Panc1 (cell line): ENCODE measurements at places on chromosomes 11 and 22.

GRCh38 chr11:125404811-125405790, 91.0 kb downstream of the FEZ1 start:
- peak; percentile 46 for DNase-seq

DNA sequence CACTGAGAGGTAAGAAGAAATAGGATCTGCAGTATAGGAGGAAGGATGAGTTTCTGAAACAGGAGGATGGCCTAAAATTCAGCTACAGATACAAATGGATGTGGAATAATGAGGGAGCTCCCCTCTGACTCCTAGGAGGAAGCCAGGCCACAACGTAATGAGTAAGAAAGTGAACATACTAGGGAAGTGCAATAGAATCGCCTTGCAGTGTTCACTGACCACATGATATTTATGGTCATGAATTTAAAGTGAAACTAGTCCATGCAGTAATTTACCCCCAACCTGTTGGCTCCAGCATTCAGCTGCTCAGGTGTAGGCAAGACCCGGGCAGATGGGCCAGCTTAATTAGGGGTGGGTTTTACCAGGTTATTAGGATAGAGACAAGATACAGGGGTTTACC, 101.7 kb downstream of the DEUP1 start:
- DNase-seq, result no peak

GRCh38 chr11:35035894-35036408, 103.0 kb upstream of the CD44 start:
- no peak for DNase-seq

GRCh38 chr22:22840780-22841179, 46.8 kb upstream of the IGLL5 start:
- no peak for DNase-seq

DNA sequence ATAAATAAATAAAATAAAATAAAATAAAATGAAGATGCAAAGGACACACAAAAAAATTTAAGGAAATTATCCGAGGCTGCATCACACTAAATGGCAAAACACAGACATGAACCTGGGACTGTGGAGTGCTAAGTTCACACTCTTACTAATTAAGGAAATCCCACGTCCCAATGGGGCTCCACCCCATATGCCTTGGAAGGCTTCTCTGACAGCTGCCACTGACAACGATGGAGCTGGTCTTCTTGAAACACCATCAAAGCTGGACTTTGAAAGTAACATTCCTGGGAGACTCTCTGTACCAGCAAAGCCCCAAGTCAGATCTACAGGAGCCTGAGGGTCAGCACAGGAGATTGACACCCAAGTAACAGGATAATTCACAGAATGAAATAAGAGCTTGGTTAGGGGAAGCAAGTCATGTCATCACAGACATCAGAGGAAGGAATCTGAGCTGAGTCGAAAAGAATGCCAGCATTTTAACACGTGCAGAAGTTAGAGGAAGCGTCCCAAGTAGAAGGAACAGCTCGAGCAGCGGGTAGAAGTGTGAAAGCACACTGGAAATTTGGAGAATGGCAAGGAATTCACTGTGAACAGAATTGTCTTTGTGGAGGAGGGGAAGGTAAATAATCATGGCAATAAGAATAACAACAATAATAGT, 13.8 kb downstream of the TPST2 start:
- no peak for DNase-seq

GRCh38 chr11:122922893-122923292, 40.3 kb downstream of the JHY start:
- DNase-seq, result no peak

GRCh38 chr11:44600839-44601383, 35.4 kb downstream of the CD82 start:
- no peak for DNase-seq

DNA sequence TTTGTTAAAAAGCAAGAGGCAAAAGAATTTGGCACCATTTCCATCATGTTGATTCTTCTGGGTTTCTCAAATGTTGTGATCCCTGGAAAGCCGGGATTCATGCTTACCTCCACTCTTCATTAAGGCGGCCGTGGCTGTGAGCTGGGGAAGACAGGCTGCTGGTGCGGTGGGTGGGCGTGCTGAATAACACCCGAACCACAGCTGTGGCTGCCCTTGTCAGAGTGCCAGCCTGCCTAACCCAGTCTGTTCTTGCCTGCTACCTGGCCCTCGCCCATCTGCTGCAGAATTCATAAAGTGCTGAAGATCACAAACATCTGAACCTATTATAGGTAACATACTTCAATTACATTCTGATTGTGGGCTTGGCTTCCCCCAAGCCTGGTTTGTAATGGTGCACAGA, 95.8 kb upstream of the RCN1 start:
- DNase-seq, result no peak

- DNase-seq, result no peak
Observed at GRCh38 chr22:21104126-21104691, 58.5 kb downstream of the LRRC74B start.

DNA sequence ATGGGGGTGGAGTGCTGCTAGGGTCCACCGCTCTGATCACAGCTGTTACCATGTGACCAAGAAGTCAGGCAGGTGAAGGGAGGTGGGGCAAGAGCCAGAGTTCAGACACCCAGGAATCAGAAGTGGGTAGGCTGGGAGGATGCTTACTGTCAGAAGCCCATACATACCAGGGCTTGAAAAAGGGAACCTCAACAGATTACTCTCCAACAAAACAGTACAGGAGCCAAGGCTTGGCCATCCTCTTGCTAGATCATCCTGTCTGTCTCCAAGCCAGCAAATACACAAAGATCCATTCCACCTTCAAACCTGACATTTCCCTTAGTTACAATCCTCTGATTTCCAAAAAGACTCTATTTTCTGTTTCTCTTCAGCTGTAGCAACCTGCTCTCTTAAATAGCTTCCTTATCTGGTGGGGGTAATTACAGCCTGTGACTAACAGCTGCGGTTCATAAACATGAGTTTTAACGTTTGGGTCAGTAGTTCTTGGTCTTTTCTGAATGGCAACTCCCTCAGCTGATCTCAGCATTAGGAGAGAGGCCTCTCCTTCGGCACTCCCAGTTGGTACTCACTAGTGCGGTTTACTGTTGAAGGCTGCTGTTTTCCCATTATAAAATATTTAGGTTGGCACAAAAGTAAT, 31.1 kb upstream of the WT1 start:
- no peak for DNase-seq

- no peak for DNase-seq
Observed at GRCh38 chr22:47805394-47805935, 1043.0 kb downstream of the TBC1D22A start.

- no peak for DNase-seq
Observed at GRCh38 chr22:39915295-39915726, 14.4 kb downstream of the GRAP2 start.

GRCh38 chr22:36873614-36874308, 13.0 kb downstream of the NCF4 start:
- peak; percentile 20 for DNase-seq

GRCh38 chr11:71130106-71130505, 122.3 kb downstream of the SHANK2 start:
- DNase-seq, result no peak

- no peak for DNase-seq
Observed at GRCh38 chr11:105156231-105156630, 16.7 kb upstream of the CARD18 start.

DNA sequence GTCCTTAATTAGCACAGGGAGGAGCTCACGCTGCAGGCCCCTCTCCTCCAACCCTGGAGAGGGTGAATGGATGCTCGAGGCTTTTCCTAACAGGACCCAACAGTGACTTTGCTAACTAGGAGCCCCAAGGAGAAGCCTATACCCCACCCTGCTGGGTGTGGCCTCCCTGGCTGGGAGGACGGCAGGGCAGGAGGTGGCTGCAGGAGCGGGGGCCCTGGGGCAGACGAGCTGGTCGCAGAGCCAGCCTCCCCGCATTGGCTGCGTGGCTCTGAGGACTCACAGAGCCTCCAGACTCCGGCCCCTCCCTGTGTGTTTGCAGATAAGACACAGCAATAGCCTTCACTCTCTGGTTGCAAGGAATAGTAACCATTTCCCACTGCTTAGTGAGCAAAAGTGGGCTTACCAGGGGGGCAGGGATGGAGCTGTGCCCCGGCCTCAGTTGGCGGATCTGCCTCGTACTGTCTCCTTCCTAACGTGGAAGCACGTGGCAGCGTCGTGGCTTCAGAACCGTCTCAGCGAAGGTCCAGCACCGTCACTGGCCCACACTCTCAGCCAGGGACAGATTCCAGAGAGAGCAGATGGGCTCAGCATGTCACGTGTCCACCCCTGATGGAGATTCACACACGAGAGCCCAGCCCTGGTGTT, 1087.5 kb downstream of the BRD1 start:
- DNase-seq, result no peak

- no peak for DNase-seq
Observed at GRCh38 chr11:110894224-110894623, 182.0 kb upstream of the ARHGAP20 start.

DNA sequence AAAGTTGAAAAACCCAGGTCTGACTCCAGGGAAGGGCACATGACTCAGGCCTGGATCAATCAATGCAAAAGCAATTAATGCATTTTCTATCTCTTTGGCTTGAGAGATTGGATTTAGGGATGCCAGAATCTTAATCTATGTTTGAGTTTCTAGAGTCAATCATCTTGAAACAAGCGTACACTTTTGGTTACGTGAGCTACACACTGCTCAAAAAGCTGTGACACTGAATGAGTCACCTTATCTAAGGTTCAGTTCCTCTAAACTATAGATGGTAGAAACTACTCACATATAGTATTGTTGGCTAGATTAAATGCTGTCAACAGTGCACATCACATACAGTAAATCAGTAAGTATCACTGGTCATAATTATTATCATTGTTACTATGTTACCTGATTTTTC, 24.2 kb downstream of the MRE11 start:
- DNase-seq, result no peak

- DNase-seq, result no peak
Observed at GRCh38 chr22:48849219-48849912, 978.3 kb downstream of the BRD1 start.

- no peak for DNase-seq
Observed at GRCh38 chr11:27254744-27255446, 108.1 kb downstream of the CCDC34 start.

- DNase-seq, result no peak
Observed at GRCh38 chr22:31400023-31400397, 606 bp downstream of the DRG1 start.
